ENCODE measurements at places on chromosomes 12 and 14. TPM values are rescaled to one million over a fixed set of nuclear protein-coding genes. Genes with fewer than 3 reads are reported as not detected.

Gene ASIC1
- 2.1 TPM for total RNA-seq

Gene SDS
- 0.20 TPM for total RNA-seq

Gene RND1
- 2.6 TPM for total RNA-seq

Gene AVPR1A
- total RNA-seq = 0.36 TPM

Gene FAM181A
- total RNA-seq = not detected

Gene KCNJ8
- total RNA-seq = 1.1 TPM

Data from esophagus mucosa (tissue), 1 donor.